Inflammatory macrophage (primary cell): ENCODE measurements at places on chromosomes 7 and 10.

- DNase-seq: no peak
Observed at GRCh38 chr7:149822353-149822943, 15.7 kb upstream of the ZNF862 start.

GRCh38 chr7:80134536-80135308 is at the start of gene GNAI1:
GNAI1 (plus strand) TSS chr7:80134831; CDS start chr7:80135161, 330 bp downstream.
- no peak for DNase-seq

- peak; percentile 10 for DNase-seq
Observed at GRCh38 chr10:69278446-69278963, at the start of gene HK1. HK1 (plus strand) TSS chr10:69278496.

DNA sequence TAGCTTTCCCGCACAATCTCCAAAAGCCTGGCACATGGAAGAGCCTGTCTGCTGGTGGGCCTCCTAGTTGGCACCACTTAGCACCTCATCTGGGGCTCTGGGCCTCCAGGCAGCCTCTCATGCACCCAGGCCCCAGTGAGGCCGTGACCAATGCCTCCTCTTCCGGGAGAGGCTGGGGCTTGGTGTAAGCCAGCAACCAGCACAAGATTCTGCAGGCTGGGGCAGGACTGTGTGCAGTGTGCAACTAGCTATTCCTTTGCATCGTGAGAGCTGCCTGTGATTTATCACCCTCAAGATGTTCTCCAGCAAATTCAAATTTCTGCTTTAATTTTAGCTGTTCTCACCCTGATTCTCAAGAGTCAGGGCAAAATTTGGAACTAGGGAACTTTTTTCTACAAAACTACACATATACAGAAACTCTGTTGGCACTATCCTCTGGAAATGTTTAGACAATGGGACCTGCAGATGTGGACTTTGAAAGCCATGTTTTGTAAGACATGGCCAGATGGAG is 603.7 kb upstream of the MKI67 start:
- no peak for DNase-seq

GRCh38 chr10:120969219-120969645 is 118.1 kb downstream of the WDR11 start:
- DNase-seq: no peak

- DNase-seq: no peak
Observed at GRCh38 chr7:19069842-19070241, 47.6 kb downstream of the TWIST1 start.

DNA sequence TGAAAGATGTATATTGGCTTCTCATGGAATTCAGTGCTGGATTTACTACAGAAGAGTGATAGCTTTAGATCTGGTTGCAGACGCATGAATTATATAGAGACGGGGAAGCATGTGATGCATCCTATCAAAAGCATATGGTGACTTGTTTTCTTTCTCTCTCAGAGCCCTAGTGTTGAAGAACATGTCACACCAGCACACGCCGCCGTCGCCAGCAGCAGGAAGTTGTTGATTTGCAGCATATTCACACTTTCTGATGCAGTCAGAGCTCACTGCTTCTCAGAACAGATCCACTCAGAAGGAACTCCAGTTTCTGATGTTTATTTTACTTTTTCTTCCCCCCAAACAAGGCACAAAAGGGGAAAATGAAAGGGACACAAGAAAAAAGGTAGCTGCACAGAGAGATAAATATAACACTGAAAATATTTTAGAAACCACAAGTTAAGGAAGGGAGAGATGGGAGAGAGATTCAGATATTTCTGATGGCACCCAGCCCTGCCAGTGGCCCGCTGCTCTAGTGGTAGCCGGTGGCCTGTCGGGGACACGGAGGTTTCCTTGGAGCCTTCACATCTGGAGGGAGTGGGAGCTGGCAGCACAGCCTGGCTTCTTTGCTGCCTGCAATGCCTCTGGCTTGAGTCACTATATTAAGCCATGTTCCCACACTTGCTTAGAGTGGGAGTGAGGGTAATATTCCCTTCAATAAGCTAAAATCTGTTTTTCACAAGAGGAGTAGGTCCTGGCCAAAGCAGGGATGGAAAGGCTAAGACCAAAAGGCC is 123.2 kb downstream of the NRP1 start:
- DNase-seq: no peak

DNA sequence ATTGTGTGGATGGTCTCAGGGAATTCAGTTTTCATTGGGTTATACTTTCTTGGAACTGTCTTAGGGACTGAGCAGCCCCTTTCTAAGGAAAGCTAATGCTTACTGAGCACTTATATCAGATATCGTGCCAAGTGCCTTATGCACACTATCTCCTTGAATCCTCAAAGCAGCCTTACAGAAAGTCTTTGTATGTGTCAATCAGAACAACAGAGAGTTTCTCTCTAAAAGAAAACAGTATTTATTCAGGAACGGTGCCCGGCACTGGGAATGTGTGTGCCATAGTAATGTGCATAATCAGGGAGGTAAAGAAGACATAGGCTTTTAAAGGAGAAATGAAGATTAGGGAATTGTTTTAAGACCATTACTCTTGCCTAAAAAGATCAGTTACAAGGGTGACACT is 17.3 kb downstream of the ANTXRL start:
- DNase-seq: no peak

GRCh38 chr10:29078919-29079318 is 210.0 kb upstream of the LYZL1 start:
- no peak for DNase-seq

DNA sequence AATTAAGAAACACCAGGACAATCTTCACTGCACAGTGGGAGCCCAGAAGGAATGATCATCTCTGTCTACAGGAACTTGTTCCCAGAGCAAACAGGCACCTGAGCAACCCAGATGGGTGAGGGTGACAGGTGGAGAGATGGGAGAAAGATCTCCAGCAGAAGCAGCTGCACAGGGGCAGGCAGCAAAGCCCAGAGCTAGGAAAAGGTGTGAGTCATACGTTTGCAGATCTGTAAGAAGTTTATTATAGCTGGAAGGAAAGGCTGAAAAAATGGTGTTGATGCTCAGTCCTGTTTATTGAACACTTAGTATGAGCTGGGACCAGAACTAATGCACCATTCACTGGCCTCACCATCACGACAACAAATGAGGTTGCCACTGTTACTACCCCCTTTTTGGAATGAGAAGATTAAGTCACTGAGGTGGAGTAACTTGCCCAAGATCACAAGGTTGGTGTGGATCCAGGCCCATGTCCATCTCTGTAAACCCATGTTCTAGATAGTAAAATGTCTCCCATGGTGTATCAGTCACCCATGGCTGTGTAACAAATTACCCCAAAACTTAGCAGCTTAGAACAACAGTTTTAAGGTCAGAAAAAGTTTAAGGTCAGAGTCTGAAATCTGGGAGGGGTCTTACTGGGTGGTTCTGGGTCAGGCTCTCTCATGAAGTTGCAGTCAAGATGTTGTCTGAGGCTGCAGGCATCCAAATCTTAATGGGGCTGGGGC is 506.9 kb downstream of the RPS24 start:
- DNase-seq: no peak

- DNase-seq: peak; percentile 46
Observed at GRCh38 chr7:139725858-139726484, 51.8 kb downstream of the HIPK2 start.

DNA sequence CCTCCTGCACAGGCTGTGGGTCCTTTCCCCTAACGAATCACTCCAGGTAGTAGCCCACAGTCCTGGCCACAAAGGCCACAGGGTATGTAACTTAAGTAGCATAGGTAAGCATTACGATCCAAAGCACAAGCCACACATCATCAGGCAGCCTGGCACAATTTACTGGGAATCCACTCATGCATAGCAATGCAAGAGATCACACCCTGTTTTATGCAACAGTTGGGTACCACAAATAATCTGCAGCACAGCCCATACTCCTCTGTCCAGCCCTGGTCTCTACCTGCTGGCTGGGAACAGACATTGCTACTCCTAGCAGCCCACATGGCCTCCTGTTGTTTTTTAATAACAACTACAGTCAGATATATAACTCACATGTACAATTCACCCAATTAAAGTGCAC is 34.3 kb downstream of the SRPK2 start:
- DNase-seq: no peak

GRCh38 chr7:19811386-19811785 is 38.0 kb upstream of the TMEM196 start:
- no peak for DNase-seq

DNA sequence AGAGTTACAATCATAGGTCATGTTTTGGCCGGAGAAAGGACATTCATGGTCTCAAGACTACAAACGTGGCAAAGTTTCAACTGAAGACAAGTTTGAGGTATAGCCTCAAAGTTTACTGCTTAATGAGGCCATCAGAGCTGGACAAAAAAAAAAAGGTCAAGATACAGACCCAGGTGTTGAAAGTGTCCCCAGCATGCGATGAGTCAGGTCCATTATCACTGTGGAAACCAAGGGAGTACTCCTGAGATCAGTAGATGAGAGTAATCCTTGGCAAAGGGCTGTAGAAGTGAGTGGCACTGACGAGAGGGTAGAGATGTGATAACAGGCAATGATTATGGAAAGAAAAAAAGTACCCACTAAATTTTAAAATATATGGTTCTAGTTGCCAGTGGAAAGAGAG is 80.1 kb upstream of the LRRN3 start:
- DNase-seq: no peak

DNA sequence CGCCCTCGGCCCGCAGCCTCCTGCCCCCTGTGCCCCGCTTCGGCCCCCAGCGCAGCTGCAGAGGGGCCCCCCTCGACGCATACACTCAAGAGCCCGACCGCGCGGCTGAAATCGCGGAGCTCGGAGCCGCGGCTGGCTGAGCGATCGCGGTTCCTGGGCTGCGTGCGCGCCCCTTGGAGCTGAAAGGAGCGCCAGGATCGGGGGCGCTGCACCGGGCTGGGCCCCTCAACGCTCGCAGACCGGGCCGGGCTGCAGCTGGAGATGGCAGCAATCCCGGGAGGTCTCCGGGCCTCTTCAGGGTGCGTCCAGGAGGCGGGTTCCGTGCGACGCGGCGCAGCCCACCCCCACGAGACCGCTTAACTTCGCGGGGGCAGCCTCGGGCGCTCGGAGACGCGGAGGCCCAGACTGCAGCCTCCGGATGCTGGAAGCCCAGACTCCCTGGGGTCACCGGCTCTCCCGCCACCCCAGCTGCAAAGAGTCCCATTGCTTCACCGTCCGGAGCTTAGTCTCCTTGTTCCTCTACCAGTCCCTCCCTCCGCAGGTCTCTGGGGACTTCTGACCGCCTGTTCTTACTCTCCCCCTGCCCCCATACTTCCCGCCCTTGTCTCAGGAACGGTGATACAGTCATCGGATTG is 73.0 kb upstream of the LRRC4 start:
- no peak for DNase-seq

- DNase-seq: no peak
Observed at GRCh38 chr7:122989041-122989440, 6.5 kb downstream of the TAS2R16 start.

GRCh38 chr10:101776161-101776817 is 375 bp upstream of the FGF8 start:
- DNase-seq: no peak

- DNase-seq: no peak
Observed at GRCh38 chr10:114779803-114780576, 41.6 kb upstream of the FHIP2A start.

DNA sequence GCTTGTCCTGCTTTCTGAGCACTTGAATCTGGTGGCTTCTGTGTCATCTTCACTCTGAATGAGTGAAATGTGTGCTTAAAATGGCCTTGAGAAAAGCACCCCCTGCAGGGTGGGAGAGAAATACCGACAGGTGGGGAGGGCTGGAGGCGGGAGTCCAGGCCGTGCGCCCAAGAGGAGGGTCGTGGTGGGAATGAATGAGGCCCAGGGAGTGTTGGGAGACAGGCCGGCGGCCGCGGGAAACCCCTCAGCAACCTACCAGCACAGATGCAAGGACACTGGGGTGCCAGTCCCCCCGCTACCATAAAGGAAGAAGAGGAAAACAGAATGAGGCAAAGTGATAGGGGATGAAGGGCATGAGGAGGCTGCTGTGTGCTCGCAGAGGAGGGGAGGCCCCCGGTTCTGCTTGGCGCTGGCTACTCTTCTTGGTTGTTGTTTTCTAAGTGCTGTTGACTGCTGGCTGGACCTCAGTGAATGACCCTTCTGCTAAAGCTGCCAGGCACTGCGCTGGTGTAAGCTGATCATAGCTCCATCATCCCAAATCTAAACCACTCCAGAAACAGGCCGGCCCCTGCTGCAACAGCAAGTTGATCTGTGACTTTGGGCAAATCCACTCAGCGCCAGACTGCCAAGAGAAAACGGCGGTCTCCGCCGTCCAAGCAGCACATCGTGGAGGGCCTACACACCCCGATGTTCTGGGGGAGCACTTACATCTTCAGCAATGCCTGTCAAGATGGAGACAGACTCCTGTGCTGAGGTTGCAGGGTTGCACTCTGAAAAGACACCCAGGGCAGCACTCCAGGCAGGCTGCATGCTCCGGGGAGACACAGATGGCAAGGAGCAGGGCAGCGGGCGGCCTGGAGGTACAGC is 378.5 kb downstream of the DNAJB6 start:
- DNase-seq: no peak

DNA sequence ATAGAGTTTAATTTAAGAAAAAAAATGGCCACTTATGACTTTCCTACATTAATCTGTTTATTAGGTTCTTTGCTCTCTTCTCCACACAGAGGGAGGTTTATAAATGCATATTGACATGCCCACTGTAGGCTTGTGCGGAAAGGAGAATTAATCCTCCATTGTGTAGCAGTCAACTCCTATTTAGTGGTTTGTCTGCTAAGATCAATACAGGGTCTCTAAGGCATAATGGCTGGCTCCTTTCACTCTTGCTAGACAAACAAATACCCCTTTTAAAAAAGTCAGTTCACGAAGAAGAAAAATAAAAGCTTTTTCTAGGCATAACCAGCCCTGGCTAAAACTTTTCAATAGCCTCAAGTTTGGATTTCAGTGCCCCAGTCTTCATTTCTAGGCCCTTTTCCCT is 141.6 kb downstream of the TSPAN12 start:
- DNase-seq: no peak

- DNase-seq: no peak
Observed at GRCh38 chr7:73991522-73992100, 36.4 kb upstream of the ELN start.

GRCh38 chr10:29496341-29497162 is 138.2 kb downstream of the SVIL start:
- DNase-seq: peak; percentile 61
